Stimulated activated CD8-positive, alpha-beta memory T cell treated with anti-CD3 and anti-CD28 coated beads, Interleukin-15, amount 100 ng/mL, for 1 hour (primary cell): ENCODE measurements at places on chromosomes 3 and 15.

GRCh38 chr3:56502738-56503137, 34.5 kb upstream of the ERC2 start:
- no peak for DNase-seq

DNA sequence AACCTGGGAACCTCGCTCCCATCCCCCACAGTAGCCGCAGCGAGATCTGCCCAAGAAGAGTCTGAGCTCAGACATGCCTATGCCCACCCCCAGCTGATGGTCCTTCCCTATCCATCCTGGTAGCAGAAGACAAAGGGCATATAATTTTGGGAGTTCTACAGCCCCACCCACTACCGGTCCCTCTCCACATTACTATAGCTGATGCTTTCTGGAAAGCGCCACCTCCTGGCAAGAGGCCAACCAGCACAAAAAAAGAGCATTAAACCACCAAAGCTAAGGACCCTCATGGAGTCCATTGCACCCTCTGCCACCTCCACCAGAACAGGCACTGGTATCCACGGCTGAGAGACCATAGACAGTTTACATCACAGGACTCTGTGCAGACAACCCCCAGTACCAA, 168.4 kb downstream of the MEGF11 start:
- no peak for DNase-seq

DNA sequence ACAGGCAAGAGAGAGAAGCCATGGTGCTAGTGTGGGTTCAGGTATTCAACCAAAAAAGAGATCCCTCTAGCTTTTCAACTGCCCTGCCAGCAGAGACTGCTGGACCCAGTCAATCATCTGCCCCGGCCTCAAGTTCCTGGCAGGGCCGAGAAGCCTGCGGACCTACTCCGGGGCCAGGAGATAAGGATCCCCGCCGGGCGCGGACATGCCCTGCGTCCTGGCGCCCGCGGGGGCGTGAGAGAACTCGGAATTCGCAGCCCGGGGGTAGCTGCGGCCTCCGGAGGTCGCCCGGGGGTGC, 821 bp upstream of the MAGI1 start:
- DNase-seq: no peak

DNA sequence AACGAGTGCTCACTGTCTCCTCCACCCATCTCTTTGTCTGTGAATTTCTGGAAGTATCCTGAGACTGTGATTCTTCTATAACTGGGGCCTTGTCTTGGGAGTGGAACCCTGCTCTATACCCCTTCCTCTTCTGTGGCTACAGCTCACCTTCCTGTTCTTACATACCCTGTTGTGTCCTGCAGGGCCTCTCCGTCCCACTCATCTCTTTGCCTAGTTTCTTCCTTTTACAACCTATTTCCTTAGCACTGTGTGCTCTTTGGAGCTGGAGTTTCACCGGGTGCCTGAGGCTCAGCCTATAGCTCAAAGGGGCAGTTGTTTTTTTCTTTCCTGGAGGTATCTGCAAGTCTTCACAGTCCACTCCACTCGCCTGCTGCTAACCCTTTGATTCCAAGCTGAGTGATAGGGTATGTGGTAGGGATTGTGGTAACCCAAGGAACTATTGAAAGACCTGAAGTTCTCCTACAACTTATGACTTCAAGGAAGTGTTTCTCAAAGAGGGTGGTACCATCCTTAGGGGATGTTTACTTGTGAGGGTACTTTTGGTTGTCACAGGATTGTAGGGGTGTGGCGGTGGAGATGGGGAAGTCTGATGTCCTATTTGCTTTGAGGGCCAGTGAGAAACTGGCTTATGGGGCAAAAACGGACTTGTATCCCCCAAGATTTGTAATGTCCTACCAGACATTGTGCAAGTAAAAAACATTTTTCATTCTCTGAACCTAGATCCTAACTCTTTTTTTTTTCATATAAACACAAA, 66.6 kb upstream of the ARL8B start:
- DNase-seq: no peak

GRCh38 chr3:15217841-15218267, 11.8 kb downstream of the CAPN7 start:
- DNase-seq: no peak

DNA sequence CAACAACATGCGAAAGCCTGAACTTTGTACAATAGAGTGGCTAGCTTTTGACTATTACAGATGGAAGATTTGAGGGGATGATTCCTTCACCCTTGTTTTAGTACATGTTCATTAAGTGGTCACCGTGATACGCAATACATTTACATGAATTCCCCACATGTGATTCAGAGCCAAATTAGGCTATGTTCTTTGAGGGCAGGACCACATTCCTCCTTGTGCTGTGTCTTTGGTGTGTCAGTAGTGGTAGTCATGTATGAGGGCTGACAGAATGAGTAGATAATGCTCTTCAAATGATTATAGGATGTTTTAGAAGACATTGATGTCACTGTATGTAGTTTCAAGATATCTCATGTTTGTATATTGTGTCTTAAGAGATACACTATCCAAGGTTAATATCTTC, 12.1 kb downstream of the PTPRG start:
- no peak for DNase-seq

DNA sequence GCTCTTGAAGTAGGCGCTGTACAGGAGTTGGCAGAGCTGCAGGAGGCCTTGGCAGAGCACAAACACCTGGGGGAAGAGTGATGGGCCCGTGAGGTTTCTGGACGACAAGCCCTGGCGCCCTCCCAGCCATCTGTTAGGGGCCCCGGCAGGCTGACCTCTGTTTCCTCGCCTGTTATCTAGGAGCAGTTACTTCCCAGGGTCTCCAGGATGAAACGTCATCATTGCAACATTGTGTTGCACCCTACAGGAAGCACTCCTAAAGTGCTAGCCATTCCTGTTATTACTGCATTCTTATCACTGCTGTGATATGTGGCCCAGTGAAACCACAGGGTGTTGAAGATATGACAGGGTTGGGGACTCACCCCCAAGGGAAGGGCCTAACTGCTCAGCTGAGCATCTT, 50.2 kb downstream of the SLCO2A1 start:
- no peak for DNase-seq

GRCh38 chr3:30770387-30770786, 124.1 kb downstream of the GADL1 start:
- no peak for DNase-seq

GRCh38 chr3:15531346-15531745, 9.8 kb upstream of the COLQ start:
- DNase-seq: no peak

DNA sequence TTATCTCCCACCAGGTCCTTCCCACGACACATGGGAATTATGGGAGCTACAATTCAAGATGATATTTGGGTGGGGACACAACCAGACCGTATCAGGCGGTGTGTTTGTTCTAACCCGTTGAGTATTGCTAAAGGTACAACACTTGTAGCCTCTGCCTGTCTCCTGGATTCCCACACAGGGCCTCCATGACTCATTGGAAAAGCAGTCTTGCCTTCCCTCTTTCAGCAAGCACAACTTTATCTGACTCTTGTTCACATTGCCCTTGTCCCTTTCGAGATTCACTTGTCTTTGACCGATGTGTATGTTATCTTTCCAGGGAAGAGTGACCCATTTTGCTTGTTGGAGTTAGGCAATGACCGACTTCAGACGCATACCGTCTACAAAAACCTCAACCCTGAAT, 152.3 kb downstream of the MCTP2 start:
- DNase-seq: no peak

DNA sequence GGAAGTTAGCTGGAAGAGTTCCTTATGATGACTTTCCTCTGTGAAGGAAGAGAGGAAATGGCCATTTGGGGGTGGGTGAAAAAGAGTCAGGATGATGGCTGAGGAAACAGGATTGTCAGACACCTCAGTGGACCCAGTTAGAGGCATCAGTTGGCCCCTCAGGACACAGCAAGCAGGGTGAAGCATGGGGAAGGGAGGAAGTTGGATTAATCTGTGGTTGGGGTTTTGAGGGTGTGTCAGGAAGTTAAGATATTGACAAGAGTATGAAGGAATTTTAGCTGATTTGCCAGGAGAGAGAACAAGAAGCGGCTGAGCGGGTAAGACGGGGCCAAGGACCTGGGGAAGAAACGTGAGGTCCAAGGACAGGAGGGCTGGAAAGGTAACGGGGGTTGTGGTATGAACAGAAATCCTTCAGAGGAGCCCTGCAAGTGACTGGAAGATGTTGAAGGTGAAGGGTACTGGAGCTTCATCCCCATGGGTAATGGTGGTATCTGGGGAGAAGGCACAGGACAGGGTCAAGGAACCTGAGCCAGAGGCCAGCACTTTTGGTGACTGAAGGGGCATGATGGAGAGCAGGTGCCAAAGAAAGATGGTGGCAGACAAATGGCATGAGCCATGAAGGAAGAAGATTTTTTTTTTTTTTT, 2.7 kb downstream of the UQCC5 start:
- DNase-seq: no peak

- no peak for DNase-seq
Observed at GRCh38 chr15:77625376-77625775, 7.3 kb downstream of the LINGO1 start.

GRCh38 chr3:56855856-56856512, 54.2 kb upstream of the ARHGEF3 start:
- DNase-seq: no peak

DNA sequence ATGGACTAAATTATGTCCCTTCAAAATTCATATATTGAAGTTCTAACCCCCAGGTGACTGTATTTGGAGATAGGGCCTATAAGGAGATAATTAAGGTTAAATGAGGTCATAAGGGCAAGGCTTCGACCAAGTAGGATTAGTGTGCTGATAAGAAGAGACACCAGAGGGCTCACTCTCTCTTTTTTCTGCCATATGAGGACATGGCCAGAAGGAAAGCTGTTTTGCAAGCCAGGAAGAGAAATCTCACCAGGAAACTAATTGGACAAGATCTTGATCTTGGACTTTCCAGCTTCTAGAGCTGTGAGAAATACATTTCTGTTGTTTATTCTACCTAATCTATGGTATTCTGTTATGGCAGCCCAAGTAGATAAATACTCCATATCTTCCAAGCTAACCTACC, 503.6 kb upstream of the NAALADL2 start:
- DNase-seq: no peak

DNA sequence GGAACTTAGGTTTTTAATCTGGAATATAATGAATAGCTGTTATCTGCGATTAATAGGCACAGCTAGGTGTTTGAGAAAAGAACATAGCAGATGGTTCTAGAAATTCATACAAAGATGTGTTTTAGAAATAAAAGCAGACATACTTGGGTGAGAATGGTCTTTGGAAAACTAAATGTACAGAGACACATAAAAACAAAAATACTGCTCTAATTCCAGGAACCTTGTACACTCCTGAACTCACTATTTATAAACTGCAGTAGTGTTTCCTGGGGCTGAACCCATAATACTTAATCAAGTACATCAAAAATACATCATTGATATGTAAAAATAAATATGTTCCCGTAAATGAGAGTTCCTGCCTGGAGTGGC, 105.5 kb downstream of the OXNAD1 start:
- no peak for DNase-seq

DNA sequence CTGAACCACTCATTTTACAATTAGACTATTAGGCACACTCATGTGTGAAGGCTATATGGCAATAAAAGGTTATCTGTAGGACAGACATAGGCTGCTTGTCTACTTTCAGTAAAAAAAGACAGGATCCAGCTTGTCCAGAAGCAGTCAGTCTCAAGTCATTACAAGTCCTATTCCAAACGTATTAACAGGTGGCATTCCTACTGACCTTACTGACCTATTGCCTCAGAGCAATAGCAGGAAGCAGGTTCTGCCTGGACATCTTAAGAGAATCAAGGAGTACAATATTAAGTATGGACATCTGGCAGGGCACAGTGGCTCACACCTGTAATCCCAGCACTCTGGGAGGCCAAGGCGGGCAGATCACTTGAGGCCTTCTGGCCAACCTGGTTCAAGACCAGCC, 7.0 kb downstream of the CMTM6 start:
- no peak for DNase-seq

- DNase-seq: no peak
Observed at GRCh38 chr3:128174675-128175590, 21.7 kb downstream of the EEFSEC start.

- DNase-seq: no peak
Observed at GRCh38 chr15:70203981-70204560, 106.4 kb upstream of the TLE3 start.

DNA sequence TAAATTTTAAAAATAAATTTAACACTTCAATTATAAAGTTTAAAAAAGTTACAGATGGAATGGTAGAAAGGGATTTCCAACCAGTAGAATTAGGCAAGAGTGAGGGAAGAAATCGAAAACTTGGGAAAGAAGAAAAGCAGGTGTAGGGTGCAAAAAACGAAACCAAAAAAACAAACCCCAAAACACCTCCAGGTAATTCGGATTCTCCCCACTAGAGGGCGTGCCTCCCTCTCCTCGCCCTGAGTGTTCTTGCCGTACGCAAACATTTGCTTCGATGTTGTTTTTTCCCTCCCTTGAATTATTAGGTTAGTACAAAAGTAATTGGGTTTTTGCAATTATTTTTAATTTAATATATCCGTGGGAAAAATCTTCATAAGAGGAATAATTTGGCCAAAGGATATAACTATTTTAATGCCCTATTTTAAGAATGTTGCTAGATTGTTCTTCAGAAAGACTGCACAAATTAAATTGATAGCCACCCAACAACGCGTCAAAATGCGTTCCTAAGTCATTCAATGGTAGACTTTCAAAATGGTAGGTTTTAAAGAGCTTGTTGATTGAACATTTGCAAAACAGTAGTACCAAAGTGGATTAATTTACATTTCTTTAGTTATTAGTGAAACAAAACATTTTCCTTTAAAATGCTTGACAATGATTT, 63.7 kb downstream of the SLC30A4 start:
- peak; percentile 83 for DNase-seq

- no peak for DNase-seq
Observed at GRCh38 chr3:194447161-194447560, 39.6 kb downstream of the ATP13A3 start.

- no peak for DNase-seq
Observed at GRCh38 chr3:48412375-48413001, 17.4 kb downstream of the PLXNB1 start.

DNA sequence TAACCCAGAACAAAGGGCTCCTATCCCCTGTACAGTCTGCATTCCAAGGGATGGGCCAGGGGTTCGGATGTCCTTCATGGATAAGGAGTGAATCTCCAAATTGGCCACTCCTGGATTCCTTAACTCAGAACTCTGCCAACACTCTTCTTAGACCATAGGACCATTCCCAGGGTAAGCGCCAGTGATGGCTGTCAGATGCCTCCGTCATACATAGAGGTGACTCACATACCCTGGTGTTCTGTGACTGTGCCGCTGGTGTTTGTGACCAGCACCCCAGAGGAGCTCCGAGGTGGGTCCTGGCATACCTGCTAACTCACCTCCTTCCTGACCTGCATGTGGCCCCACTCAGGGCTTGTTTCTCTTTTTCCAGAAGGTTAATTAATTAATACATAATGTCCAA, 134.7 kb downstream of the KLF13 start:
- DNase-seq: no peak

GRCh38 chr15:29128671-29129070, 141.0 kb downstream of the NSMCE3 start:
- DNase-seq: no peak
